ENCODE measurements at places on chromosomes 16 and 17.

DNA sequence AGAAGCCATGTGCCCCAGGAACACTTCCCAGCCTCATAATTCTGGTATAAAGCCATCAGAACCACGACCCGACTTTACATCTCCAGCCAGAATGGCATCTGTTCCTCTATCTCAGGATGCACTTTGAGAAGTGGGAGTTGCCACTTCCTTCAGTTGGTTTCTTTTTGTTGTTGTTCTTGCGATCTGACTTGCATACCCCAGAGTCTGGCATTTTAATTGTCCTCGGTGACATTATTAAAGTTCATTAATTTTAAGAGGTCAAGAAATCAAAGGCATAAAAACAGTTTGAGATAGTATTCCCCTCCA is 13.5 kb downstream of the MARCHF10 start:
- DNase-seq = no peak

DNA sequence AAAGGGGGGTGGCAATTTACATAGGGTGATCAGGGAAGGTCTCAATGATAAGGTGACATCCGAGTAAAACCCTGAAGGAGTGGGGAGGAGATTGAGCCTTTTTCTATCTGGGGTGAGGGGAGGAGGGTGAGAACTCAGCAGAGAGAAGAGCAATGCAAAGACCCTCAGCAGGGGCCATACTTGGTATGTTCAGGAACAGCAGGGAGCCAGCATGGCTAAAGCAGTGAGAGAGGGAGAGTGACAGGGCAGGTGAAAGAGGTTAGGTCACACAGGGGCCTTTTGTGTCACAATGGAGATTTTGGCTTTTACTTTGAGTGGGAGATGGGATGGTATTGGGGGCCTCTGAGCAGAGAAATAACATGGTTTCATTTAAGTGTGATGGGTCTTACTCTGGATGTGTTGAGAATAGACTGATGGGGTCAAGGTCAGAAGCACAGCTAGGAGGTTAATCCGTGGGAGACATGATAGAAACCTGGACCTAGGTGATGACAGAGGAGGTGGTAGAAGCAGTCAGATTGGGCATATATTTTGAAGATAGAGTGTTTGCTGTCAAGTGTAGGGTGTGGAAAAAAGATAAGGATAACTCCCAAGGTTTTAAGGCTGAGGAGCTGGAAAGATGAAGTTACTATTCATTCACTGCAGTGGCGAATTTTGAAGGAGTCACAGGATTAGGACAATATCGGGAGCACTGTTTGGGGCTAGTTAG is 6.2 kb downstream of the SP2 start:
- DNase-seq = no peak

- no peak for DNase-seq
These were observed 5.2 kb upstream of the CDK3 start for GRCh38 chr17:75995385-75995925.

DNA sequence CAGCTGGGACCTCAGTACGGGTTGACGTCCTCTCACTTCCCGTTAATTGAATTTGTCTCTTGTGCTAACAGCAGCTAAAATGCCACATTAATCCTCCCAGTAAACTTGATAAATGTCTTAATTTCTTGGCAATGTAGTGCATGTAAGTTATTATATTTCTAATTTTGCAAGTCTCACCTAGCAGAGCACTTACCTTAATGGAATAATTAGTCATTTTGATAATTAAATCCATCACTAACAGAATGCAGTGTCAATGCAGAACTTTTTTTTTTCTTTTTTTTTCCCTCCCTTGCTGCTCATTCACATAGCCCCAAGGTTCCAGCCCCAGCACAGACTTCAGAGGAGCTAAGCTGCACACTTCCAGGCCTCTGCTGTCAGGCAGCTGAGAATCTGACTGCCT is 376.5 kb downstream of the RBFOX1 start:
- no peak for DNase-seq

GRCh38 chr16:50622029-50622428 is 59.1 kb downstream of the SNX20 start:
- DNase-seq = no peak

DNA sequence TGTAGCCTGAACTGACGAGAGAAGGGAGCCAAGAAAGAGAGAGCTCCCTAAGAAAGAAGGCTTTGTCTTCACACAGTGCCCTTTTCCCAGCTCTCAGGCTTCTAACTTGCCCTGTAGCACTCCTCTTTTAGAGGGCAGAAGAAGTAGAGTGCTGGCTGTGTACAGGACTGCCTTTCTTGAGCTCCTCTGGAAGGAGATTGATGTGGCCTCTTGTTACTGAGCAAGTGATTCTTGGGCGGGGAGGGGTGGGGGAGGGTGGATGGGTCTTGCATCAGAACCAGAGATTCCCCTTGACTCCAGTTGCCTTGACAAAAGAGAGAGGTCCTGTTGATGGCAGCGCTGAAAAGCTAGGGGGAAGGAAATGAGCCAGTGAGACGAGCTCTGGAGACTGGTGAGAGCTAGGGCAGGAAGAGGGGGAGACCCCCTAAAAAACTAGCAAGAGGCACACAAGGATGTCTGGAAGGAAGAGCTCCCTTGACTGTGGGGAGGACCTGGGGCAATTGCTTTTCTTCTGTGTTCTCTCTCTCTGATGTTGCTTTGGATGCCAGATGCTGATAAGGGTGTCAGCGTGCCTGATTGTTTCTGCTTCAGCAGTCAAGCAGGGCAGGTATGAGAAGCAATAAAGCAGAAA is 18.4 kb downstream of the GPR179 start:
- DNase-seq = no peak

Measured in activated CD4-positive, CD25-positive, alpha-beta regulatory T cell (primary cell).